ENCODE measurements at places on chromosomes 3 and 15. TPM values are rescaled to one million over a fixed set of nuclear protein-coding genes. Genes with fewer than 3 reads are reported as not detected.

- H3K4me3 ChIP-seq, result no peak overlapping the region
- no peaks in the 10 kb centered on the region for H3K36me3 ChIP-seq
- no peak overlapping the region for H3K27ac ChIP-seq
Observed at GRCh38 chr3:173891272-173892100, 493.9 kb downstream of the NLGN1 start.

DNA sequence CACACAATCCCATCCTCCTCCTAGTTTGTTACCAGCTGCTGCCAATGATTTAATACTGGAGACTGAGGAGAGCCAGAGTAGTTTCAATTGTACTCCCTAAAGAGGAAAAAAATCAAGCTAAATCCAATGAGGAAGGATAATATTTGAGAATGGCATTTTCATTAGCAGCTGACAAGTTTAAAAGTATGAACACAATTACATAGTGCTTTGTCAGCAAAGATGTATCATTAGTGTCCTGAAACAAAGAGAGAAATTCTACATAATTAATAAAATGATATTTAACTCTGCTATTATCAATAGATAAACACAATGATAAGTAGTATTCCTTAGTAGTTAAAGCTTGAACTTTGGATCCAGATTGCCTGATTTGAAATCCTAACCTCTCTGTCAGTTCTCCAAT lies 163.9 kb downstream of the FGF12 start:
- no peaks in the 10 kb centered on the region for H3K4me1 ChIP-seq
- DNase-seq, result no peak
- H3K27ac ChIP-seq, result no peak overlapping the region
- H3K4me3 ChIP-seq, result no peak overlapping the region

DNA sequence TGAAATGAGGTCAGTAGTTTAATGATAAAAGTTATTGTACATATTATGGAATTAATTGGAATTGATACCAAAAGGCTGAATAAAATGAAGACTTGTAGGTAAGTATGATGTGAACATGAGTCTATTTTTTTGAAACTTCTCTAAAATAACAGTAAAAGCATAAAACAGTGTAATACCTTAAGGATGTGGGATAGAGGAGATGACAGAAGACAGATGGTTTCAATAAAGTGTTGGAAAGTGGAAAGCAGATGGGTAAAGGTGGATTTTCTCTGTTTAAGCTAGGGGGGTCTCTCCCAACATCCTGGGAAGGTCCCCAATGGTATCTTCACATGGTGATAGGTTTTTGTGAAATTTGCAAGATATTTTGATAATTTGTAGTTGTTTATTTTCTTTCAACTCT lies 41.6 kb downstream of the GMPS start:
- no peak overlapping the region for H3K27ac ChIP-seq
- no peaks in the 10 kb centered on the region for H3K27me3 ChIP-seq

- DNase-seq, result no peak
- no peak overlapping the region for H3K27ac ChIP-seq
- no peaks in the 10 kb centered on the region for H3K27me3 ChIP-seq
- no peak overlapping the region for H3K4me3 ChIP-seq
Observed at GRCh38 chr3:171776411-171776810, 33.9 kb downstream of the PLD1 start.

DNA sequence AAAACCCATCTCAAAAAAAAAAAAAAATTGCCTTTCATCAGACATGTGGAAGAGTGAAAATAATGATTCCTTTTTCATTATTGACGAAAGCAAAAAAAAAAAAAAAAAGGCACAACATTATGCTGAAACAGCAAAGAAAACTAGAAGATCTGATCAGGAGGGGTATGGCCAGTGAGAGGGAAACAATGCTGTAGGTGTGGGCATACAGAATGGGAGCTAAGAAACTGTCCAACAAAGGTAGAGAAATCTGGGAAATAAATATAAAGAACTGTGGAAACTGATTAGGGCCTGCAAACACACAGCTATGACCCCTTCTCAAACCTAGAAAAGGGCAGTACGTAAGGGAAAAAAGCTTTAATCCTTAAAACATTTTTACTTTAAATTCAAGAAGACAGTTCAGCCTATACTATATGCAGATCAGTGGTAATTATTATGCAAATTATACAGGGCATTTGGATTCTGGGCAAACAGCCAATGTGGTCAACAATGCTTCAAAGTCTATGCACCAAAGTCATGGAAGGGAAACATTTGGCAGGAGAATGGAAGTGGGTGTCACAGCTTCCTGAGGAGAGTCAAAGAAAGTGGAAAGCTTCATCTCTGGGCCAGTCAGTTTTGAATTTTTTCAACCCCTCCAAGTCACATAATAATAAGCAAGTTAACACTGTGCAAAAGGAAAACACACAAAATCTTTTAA lies 68.3 kb upstream of the SLC12A8 start:
- no peak for DNase-seq
- H3K27ac ChIP-seq, result no peak overlapping the region
- H3K27me3 ChIP-seq, result no peaks in the 10 kb centered on the region
- H3K4me3 ChIP-seq, result no peak overlapping the region

DNA sequence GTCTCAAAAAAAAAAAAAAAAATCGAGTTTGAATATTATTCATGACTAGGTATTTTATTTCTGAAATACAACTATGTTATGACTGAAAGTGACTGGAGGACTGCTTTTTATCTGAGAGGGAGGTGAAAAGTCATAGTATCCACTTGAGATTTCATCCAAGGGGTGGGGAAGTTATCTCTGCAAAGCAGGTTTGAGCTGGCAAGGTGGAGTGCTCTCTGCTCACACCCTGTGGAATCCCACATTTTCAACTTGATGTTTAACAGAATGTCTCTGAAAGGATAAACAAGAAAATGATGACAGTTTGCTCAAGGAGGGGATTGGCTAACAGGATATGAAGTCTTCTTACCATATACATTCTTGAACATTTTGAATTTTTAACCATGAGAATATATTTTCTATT lies 27.3 kb upstream of the SEC62 start:
- no peak overlapping the region for H3K4me3 ChIP-seq
- H3K27ac ChIP-seq, result no peak overlapping the region
- H3K36me3 ChIP-seq, result no peaks in the 10 kb centered on the region
- no peaks in the 10 kb centered on the region for H3K4me1 ChIP-seq
- no peak for DNase-seq
- no peaks in the 10 kb centered on the region for H3K27me3 ChIP-seq

GRCh38 chr3:107578523-107578922 lies 55.8 kb downstream of the BBX start:
- H3K27ac ChIP-seq, result no peak overlapping the region
- H3K36me3 ChIP-seq, result no peaks in the 10 kb centered on the region
- DNase-seq, result peak; percentile 72
- H3K4me1 ChIP-seq, result peaks cover 4% of the 10 kb centered on the region

DNA sequence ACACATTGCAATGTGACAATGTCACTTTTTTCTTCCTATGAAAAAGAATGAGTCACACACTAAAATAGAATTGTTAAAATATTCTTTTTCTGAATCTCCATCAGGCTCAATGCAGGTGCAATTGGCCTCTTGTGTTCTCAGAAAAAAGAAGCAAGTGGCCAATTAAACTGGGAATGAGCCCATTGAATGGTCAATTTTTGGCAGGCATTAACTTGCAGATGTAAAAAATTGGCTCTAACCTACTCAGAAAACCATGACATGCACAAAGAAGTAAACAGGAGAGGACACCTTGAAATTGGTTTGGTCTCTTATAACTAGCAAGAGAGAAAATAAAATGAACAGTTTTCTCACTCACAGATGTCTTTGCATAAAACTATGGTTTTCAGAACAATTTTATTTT lies 820.8 kb downstream of the TBL1XR1 start:
- H3K27me3 ChIP-seq, result no peaks in the 10 kb centered on the region
- no peak overlapping the region for H3K27ac ChIP-seq
- H3K4me3 ChIP-seq, result no peak overlapping the region
- no peaks in the 10 kb centered on the region for H3K36me3 ChIP-seq
- no peaks in the 10 kb centered on the region for H3K4me1 ChIP-seq

RFTN1 gene
- total RNA-seq, result 0.49 TPM

CYP8B1 gene
- total RNA-seq, result not detected

SI gene
- not detected for total RNA-seq

GRCh38 chr15:63086947-63087346 lies 34.7 kb upstream of the LACTB start:
- H3K4me3 ChIP-seq, result no peak overlapping the region
- H3K27me3 ChIP-seq, result no peaks in the 10 kb centered on the region

GRCh38 chr3:72912532-72912931 lies 24.7 kb downstream of the GXYLT2 start:
- no peaks in the 10 kb centered on the region for H3K4me1 ChIP-seq
- H3K27me3 ChIP-seq, result no peaks in the 10 kb centered on the region
- H3K36me3 ChIP-seq, result no peaks in the 10 kb centered on the region
- H3K4me3 ChIP-seq, result no peak overlapping the region
- DNase-seq, result no peak

BCHE gene
- 0.79 TPM for total RNA-seq

DNA sequence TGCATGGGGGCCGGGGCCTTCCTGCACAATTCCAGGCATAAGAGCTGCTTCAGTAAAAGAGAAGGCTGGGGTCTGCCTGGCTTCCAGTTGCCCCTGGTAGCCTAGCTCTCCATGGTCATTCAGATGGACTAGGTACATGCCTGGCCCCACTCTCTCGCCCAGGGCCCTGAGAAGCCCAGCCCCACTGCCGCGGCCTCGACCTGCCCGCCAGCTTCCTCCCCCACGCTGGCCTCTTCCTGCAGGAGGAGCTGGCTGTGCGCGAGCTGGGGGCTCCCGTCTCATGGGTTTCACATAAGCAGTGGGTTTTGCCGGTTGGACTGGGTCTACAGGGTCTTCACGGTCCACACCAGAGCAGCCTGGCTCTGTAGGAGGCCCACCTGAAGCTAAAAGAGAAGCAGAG lies 3.6 kb downstream of the PRR20G start:
- H3K4me1 ChIP-seq, result no peaks in the 10 kb centered on the region
- H3K27ac ChIP-seq, result no peak overlapping the region
- DNase-seq, result no peak
- no peaks in the 10 kb centered on the region for H3K27me3 ChIP-seq
- H3K4me3 ChIP-seq, result no peak overlapping the region
- H3K36me3 ChIP-seq, result no peaks in the 10 kb centered on the region

DNA sequence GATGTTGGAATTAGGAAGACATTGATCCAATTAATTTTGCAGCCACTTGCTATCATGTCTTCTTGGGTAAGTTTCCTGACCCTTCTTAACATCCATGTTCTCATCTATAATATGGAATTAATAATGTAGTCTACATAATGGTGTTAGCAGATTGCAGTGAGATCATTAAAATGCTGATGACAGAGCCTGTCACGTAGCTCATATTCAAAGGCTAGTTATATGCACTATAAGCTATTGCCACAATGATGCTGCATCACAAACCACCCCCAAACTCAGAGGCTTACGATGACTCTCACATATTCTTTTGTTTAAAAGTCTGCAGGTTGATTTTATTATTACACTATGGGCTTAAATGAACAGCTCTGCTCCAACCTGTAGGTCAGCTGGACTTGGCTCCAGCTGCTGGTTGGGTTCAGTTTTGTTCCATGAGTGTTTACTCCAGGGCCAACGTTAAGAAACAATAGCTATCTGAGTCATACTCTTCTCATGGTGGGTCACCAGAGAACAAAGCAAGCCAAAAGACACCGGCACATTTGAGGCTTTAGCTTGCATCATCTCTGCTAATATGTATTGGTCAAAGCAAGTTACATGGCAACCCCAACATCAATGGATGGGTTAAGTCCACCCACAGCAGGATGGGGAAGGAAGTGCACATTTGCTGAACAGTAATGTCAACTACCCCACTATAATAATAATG lies 250.0 kb upstream of the SLCO3A1 start:
- H3K27ac ChIP-seq, result no peak overlapping the region
- H3K36me3 ChIP-seq, result no peaks in the 10 kb centered on the region
- H3K4me1 ChIP-seq, result no peaks in the 10 kb centered on the region
- no peak for DNase-seq
- no peaks in the 10 kb centered on the region for H3K27me3 ChIP-seq

GRCh38 chr3:96994988-96995387 lies 180.6 kb downstream of the EPHA6 start:
- no peak overlapping the region for H3K27ac ChIP-seq
- H3K27me3 ChIP-seq, result no peaks in the 10 kb centered on the region
- no peaks in the 10 kb centered on the region for H3K36me3 ChIP-seq
- DNase-seq, result no peak
- no peaks in the 10 kb centered on the region for H3K4me1 ChIP-seq
- no peak overlapping the region for H3K4me3 ChIP-seq

GRCh38 chr3:146044046-146044445 lies 116.9 kb downstream of the PLOD2 start:
- no peak overlapping the region for H3K4me3 ChIP-seq
- no peak for DNase-seq
- H3K36me3 ChIP-seq, result no peaks in the 10 kb centered on the region
- H3K27ac ChIP-seq, result no peak overlapping the region

DNA sequence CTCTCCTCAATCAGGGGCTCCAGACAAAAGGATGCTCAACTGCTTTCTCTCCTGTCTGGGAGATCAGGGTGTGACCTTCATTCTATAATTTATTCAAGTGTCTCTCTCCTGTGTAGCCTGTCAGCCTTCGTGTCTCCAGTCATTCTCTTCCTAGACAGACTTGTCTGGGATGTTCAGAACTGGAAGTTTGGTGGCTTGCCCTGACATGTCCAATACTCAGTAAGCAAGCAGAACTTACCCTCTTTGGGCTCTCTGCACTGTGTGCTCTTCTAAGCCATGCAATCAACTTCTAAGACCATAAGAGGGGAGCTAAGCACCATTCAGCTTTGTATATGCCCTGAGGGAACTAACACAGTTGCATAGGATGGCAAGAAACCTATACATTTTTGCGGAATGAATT lies 14.1 kb downstream of the ACKR2 start:
- H3K4me3 ChIP-seq, result no peak overlapping the region
- H3K36me3 ChIP-seq, result no peaks in the 10 kb centered on the region
- H3K27ac ChIP-seq, result peak overlapping the region; percentile 58

GRCh38 chr3:179977356-179977755 lies 59.4 kb downstream of the PEX5L start:
- no peak for DNase-seq
- H3K36me3 ChIP-seq, result no peaks in the 10 kb centered on the region
- no peak overlapping the region for H3K4me3 ChIP-seq
- H3K27ac ChIP-seq, result no peak overlapping the region
- no peaks in the 10 kb centered on the region for H3K27me3 ChIP-seq

COL6A5 gene
- 0.02 TPM for total RNA-seq

MYLK gene
- 6.6 TPM for total RNA-seq

Data from endodermal cell (in vitro differentiated cells).